ENCODE measurements at places on chromosomes 4 and X. TPM values are rescaled to one million over a fixed set of nuclear protein-coding genes. Genes with fewer than 3 reads are reported as not detected.
A peak's percentile ranks its signal among the peaks of the same experiment; 100 is the strongest.

- no peak for DNase-seq
Observed at GRCh38 chr4:152421576-152421975, 114.3 kb downstream of the FBXW7 start.

DNA sequence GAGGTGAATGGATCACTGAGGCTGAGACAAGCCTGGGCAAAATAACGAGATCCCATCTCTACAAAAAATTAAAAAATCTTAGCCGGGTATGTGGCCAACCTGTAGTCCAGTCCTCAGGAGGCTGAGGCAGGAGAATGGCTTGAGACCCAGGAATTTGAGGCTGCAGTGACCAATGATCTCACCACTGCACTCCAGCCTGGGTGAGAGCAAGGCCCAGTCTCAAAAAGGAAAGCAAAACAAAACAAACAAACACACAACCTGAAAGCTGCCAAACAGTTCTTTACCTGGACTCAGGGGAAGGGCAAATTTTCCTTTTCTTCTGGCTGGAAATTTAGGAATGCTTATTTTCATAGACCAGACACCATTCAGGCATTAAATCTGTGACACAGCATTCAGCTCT lies 163.1 kb upstream of the FAT1 start:
- DNase-seq = no peak

DNA sequence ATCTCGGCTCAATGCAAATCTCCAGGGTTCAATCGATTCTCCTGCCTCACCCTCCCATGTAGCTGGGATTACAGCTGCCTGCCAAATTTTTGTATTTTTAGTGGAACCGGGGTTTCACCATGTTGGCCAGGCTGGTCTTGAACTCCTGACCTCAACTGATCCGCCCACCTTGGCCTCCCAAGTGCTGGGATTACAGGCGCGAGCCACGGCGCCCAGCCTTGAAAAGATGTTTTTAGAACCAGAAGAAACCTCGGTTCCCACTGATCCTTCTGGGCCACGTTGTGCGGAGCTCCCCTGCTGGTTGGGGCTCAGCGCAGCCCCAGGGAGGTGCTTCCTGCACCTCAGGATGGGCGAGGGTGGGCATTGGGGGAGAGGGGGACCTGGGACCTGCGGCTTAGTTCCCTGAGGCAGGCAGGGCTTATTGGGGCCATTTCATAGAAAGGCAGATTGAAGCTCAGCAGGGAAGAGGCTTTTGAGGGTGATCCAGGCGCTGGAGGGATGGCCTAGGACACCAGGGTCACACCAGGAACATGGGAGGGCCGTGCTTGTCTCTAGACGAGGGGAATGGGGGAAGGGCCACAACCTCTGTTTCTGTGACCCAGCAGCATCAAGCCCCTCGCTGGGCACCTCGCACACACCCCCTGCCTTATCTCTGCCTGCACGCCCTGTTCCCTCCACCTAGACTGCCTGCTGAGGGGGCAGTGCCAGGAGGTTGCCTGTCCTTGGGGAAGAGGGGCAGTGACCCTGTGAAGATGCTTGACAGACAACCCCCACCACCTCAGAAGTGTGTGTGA lies 6.3 kb upstream of the ADD1 start:
- no peak for DNase-seq

DNA sequence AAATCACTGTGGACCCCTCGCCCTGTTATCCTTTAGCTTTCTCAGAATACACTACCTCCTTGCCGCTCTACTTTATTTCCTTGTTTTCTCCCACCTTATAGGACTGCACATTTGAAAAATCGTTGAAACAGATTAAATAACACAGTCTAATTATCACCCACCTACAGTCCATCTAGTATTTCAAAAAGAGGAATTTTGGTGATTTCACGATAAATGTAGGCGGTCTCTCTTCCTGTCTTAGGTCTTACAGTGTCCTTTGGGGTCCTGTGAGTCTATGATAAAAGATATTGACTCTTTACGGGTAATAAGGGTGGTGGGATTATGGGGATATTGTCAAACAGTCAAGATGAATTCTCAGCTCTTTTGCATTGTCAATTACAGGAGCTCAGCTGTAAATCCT lies 2.4 kb upstream of the TBL1X start:
- no peak for DNase-seq

DNA sequence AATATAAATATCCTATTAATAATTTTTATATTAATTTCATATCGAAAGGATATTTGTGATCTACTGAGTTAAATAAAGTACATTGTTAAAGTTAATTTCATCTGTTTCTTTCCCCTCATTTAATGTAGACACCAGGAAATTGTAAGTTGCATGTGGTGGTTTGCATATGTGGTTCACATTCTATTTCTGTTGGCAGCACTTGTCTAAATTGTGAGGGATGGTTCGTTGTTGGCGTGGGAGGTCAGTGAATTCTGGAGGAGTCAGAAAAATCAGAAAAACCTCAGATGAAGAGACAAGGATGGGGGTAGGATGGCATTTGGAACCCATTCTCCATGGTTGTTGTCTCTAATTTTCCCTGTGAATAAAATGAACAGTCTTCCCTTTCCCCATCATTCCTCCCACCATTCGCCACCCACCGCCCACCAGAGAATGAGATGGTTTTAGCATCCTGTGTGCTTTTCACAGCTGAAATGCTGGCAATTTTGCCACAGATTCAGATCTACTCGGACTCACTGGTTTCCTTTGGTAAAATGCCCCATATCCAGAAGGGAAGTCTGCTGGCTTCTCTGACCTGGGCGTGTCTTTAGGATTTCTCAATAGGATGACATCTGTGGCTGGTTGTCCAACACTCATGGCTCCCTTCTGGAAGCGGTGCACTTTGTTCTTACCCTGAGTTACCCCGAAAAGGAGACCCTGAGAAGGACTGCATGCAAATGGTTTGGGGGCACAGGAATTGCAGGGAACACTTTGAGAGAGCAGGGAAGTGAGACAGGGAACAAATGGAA lies 52.3 kb downstream of the LGI2 start:
- DNase-seq = no peak

The MGAT4D gene
- not detected for total RNA-seq

DNA sequence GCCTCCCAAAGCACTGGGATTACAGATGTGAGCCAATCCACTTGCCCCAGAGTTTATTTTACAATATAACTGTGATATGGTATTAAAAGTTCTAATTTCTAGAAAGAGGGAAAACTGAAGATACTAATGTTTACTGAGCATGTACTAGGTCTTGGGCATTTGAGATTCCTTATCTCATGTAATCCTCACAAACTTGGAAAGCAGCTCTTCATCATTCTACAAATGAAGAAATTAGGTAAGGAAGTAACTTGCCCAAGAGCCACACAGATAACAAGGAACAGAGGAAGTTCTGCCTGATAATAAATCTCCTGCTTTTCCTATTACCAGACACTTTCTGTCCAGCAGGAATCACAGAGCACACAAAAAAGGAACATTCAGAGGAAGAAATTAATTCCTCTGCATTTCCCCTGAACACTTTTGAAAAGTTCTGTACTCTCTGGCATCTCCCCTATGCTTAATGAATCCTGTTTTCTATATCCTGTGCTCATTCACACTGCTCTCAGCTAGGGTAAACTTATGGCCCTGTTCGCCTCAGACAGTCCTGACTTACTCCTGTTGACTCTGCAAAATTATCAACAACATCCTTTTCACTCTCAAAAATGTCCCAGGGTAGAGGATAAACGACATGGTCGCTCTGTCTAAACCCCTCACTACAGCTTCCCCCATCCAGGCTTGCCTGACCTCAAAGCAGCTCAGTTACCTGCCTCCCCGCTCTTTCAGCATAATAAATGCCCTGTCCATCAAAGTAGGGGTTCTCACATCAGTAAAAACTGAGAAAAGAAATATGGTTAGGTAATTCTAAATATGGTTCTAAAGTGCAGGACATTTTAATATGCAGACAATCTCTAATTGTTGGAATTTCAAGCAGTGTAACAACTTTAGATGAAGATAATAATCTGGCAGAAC lies 13.6 kb downstream of the SH3RF1 start:
- DNase-seq = no peak

GRCh38 chr4:124015766-124016165 lies 619.2 kb downstream of the SPRY1 start:
- DNase-seq = no peak

- peak; percentile 79 for DNase-seq
Observed at GRCh38 chrX:151695583-151696340, 504 bp downstream of the PRRG3 start.

The SLC9B1 gene
- total RNA-seq = 2.6 TPM

The AMOT gene
- total RNA-seq = 17.6 TPM

GRCh38 chr4:6427439-6428090 lies 44.8 kb downstream of the PPP2R2C start:
- no peak for DNase-seq

The TMEM192 gene
- 9.9 TPM for total RNA-seq

DNA sequence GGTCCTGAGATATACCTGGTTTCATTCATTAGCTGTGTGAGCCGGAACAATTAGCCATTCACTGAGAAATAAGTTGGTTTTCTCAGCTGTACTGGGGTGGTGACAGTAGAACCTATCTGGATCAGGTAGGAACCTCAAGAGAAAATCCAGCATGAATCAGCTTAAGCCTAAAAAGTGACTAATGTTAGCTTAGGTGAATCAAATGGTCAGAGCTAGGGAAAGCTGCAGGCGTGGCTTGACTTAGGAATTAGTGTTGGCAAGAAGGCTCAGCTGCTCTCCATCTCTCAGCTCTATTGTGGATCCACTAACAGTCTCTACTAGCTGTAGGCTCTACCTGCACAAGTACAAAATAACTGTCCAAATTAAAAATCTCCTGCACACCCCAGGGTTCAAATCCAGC lies 1025.5 kb downstream of the RAB28 start:
- DNase-seq = no peak

The VGLL1 gene
- total RNA-seq = 0.09 TPM

- DNase-seq = no peak
Observed at GRCh38 chr4:7147661-7148310, 44.6 kb upstream of the SORCS2 start.

DNA sequence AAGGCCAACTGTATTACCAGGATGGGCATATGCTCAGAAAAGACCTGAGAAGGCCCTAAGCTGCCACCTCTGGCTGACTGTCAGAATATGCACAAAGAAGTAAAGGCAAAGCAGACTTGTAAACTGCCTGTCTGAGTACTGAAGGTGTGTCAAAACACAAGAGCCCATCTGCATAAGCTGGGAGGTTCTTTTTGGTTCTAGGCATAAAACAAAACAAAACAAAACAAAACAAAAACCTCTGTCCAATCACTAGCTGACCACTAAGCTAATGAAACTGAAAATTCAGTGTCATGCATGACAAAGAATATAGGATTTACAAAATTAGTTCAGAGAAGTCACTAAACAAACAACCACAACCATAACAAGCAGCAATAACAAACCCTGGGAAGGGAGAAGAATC lies 20.6 kb downstream of the SH3D19 start:
- no peak for DNase-seq

- DNase-seq = peak; percentile 41
Observed at GRCh38 chrX:96002431-96002830, 682.2 kb upstream of the DIAPH2 start.

DNA sequence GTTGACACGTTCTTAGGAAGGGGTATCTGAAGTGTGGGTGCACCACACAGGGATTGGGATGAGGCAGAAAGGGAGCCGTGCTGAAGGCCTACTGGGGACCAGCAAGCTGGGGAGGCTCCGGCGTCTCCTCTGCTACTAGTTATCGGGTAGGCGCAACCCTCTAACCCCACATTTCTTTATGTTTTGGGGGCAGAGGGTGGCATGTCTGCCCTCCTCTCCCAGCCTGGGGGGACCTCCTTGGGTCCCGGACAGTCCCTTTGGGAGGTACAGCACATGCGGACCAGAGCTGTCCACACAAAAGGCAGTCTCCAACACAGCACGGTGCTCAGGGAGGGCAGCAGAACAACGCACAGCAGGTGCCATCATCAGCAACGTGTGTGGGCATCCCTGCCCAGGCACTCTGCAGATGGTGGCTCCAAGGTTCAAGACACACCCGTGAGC lies 33.2 kb downstream of the WDR1 start:
- no peak for DNase-seq

DNA sequence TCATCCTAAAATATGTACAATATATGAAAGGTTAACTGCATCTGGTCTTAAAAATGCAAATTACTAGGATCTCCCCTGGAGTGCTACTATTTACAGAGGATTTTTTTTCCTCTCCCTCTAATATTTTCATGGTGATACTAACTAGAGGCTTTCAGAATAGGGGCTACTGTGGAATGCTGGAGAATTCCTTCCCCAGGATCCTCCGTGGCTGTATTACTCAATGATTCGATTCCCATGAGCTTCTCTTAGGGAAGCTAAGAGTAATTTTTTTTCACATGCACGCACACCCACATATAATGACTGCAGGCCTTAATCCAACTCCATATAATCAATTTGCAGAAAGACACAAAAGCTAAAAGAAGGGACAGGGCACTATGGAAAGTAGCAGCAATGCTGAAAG lies 184.7 kb downstream of the ARHGAP6 start:
- peak; percentile 15 for DNase-seq

The GAB1 gene
- 31.7 TPM for total RNA-seq

DNA sequence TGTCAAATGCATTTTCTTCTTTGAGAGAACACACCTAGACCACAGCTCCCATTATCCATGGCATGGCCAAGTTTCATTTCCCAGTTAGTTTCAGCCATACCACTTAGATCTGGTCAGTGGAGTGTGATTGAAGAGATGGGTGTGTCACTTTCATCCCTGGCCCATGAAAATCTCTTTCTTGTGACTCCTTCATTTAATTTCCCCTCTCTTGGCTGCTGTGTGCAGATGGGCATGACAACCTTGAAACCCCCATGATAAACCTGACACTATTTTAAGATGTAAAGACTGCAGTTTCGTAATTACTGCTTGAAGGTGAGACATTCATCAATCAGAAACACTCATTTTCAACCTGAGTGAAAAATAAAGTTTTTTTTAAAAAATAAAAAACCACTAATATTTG lies 284.9 kb downstream of the IL15 start:
- no peak for DNase-seq

DNA sequence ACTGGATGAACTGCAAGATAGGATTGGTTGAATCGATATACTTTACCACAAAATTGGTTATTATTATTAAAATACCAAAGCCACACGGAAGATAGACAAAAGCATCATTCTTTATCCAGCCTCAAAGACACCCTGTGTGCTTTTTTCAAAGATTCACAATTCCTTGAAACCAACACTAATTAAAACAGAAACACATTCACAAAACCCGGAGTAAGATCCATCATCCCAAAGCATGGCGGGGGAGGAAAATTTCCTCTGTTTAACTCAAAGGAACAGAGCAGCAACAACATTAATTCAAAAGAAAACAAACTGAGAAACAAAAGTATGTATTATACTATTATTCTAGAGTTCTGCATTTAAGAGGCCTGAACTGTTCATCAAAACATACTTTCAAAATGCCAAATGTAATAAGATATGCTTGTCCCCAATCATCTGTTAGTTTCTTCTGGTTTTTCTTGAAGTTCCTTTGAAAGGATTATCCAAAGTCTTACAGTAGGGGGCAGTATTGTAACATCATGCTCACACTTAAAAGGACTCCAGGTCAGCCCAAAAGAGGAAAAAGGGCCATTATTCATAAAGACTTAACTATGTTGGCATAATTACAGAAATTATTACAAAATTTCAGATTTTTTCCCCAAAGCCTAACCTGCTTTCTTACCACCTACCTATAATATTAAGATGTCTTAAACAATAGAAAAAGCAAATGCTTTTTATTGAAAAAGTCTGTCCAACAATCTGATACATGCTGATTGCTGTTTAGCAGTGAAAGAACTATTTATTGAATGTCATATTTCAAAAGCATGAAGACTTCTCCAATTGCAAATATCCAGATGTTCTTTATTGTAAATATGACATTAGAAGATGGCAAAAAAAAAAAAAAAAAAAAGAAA lies 168.7 kb downstream of the SCFD2 start:
- peak; percentile 97 for DNase-seq

- no peak for DNase-seq
Observed at GRCh38 chr4:19883841-19884240, 367.9 kb upstream of the SLIT2 start.

GRCh38 chr4:151951671-151952050 lies 190.9 kb upstream of the GATB start:
- no peak for DNase-seq
